ENCODE measurements at places on chromosomes 4 and X. TPM values are rescaled to one million over a fixed set of nuclear protein-coding genes. Genes with fewer than 3 reads are reported as not detected.

GRCh38 chr4:3822230-3822947, 56.2 kb downstream of the ADRA2C start:
- DNase-seq = no peak

DNA sequence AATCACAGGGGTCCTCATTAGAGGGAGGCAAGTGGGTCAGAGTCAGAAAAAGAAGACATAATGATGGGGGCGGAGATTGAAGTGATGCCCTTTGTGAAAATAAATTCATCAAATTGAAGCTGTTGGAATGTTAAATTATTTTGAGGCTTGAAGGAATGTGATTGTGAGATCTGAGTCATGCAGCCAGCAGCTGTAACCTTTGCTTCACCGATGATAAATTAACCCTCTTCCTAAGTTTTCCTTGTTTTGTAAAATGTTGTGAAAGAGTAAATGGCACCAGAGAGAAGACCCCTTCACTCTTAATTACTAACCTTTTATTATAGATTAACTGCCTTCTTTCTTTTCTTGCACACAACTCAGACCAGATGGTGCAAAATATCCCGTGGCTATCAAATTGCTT, 47.7 kb upstream of the FAM9A start:
- no peak for DNase-seq

The F9 gene
- total RNA-seq = not detected

The ZNF185 gene
- total RNA-seq = 26.9 TPM

DNA sequence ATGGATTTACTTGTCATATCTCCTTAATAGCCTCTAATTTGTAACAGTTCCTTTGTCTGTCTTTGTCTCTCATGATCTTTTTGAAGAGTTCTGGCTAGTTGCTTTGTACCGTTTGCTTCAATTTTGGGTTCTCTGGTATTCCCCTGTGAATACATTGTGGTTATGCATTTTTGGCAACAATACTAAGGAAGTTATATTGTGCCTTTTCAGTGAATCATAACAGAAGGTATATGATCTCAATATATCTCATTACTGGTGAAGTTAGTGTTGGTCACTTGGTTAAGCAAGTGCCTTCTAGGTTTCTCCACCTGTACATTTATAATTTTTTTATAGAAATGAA, 48.6 kb downstream of the DCLK2 start:
- no peak for DNase-seq

The SYN1 gene
- 2.9 TPM for total RNA-seq

- no peak for DNase-seq
Measured at GRCh38 chr4:56389558-56389957, 2.3 kb upstream of the AASDH start.

DNA sequence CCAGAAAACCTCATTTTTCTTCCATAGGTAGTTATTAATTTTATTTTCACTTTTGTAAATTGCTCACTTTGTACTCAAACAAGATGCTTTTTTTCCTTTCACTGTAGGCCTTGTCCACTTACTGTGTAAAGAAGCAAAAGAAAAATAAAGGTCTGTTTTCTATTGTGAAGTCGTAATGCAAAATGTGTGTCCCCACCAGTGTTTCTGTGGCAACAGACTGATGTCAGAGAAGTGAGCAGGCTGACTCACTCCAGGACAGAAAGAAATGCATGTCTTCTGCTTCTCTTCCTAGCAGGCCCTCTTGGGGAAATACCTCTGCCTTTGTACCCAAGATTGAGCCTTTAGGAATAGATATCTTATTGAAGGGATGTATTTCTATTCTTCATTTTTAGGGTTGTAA, 30.3 kb downstream of the INPP4B start:
- DNase-seq = no peak

- DNase-seq = peak; percentile 65
Measured at GRCh38 chrX:129961180-129962083, 21.0 kb upstream of the BCORL1 start.

The RAI2 gene
- 25.7 TPM for total RNA-seq

DNA sequence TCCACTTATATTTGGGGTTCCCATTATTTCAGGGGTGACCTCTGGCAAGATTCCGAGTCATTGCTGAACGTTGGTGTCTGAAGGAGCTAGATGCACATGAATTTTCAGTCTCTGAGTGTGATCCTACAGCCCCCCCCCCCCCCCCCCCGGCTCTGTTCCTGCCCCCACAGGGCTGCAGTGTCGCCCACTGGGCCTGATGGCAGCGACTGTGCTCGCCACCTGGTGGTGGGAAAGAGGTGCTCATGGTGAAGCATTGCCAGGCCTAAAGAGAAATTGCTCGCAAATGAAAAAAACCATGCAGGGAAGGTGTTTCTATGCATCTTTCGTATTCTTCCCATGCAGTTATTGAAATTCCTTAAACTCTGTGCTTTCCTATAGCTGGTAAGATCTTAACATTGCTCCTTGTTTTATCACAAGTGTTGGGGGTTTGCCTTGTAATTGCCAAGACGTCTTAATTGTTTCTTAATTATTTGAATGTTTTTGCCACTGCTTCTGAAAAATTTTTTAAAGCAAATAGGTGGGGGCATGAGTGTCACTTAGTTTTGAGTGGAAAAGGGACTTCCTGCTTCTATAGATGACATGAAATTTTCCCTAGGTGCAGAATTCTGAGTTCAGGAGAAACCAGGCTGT, 63.2 kb downstream of the CLDN22 start:
- DNase-seq = peak; percentile 79

The DGAT2L6 gene
- total RNA-seq = not detected

DNA sequence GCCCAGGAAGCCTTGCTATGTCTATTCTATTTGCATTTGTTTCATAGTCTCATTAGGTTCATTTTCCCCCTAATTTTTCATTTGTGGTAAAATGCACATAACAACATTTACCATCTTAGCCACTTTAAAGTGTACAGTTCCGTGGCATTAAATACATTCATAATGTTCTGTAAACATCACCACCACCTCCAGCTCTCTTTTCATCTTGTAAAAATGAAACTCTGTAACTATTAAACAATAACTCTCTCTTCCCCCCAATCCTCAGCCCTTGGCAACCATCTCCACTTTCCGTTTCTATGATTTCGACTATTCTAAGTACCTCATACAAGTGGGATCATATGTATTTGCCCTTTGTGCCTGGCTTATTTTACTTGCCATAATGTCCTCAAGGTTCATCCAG, 19.9 kb downstream of the ARHGEF38 start:
- DNase-seq = no peak

Measured in sciatic nerve (tissue), 2 donors.